ENCODE measurements at places on chromosomes 3 and 15.

DNA sequence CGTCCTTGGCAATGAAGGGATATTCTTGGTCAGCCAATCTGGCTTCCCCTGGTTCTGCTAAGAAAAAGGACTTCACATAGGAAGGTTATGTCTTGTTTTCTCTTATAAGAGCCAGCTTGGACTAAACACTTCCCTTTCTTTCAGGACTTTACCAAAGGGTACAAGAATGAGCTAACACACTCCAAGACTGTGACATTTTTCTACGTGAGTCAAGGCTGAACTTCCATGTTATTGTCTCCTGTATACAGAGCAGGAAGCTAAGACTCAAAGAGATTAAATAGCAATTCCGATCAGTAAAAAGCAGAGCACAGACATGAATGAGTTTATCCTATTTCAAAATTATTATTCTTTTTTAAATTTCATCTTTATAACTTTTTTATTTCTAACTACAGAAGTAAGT lies 63.3 kb upstream of the STT3B start:
- no peak for DNase-seq

DNA sequence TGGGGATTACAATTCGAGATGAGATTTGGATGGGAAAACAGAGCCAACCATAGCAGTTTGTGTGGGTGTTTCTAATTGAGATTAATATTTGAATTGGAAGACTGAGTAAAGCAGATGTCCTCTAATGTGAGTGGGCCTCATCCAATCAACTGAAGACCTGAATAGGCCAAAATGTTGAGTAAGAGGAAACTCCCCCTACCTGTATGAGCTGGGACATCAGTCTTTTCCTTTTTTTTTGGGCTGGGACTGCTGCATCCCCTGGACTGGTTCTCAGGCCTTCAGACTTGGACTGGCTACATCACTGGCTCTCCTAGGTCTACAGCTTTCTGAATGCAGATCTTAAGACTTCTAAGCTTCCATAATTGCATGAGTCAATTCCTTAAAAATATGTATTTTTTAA lies 144.1 kb downstream of the CD47 start:
- no peak for DNase-seq

DNA sequence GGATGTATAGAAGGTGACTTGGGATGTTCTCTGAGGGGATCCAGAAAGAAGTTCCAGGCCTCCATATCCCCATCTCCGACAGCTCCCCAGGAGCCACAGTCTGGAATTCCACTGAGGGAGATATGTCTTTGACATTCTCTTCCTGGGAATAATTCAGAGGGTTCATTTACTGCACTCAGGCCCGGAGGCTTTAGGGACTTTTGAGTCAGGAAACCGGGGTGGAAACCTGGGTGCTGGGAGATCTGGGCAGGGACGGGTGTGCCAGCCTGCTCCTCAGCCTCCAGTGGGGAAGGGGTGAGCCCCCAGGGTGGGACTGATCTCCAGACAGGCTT lies 147.7 kb downstream of the SMAD6 start:
- no peak for DNase-seq

GRCh38 chr15:91988071-91988470 lies 134.6 kb downstream of the SLCO3A1 start:
- DNase-seq, result no peak

Measured in putamen (tissue), 1 donor.